ENCODE measurements at places on chromosomes 11 and 22.

DNA sequence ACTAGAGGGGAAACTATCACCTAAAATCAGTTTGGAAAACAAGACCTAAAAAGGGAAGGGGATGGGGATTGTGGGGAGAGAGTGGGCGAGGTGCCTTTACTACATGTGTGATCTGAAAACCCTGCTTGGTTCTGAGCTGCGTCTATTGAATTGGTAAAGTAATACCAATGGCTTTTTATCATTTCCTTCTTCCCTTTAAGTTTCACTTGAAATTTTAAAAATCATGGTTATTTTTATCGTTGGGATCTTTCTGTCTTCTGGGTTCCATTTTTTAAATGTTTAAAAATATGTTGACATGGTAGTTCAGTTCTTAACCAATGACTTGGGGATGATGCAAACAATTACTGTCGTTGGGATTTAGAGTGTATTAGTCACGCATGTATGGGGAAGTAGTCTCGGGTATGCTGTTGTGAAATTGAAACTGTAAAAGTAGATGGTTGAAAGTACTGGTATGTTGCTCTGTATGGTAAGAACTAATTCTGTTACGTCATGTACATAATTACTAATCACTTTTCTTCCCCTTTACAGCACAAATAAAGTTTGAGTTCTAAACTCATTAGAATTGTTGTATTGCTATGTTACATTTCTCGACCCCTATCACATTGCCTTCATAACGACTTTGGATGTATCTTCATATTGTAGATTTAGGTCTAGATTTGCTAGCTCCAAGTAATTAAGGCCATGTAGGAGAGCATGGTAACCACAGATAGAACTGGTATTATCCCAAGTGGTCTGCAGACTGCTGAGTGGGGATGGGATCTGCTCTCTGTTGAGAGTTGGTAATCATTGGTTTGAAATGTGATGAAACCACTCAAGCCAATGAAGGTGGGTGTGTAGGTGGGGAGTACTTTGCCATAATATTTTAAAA lies 3.6 kb downstream of the NEAT1 start:
- no peak for DNase-seq

- DNase-seq: no peak
Observed at GRCh38 chr11:71458146-71459070, 5.4 kb downstream of the NADSYN1 start.

GRCh38 chr11:117395476-117395875 lies 67.8 kb downstream of the CEP164 start:
- DNase-seq: no peak

- DNase-seq: no peak
Observed at GRCh38 chr11:96044311-96044710, 120.4 kb upstream of the MTMR2 start.

- DNase-seq: peak; percentile 34
Observed at GRCh38 chr11:43868852-43869567, 11.6 kb upstream of the ALKBH3 start.

- no peak for DNase-seq
Observed at GRCh38 chr22:47173535-47174021, 411.1 kb downstream of the TBC1D22A start.

- peak; percentile 89 for DNase-seq
Observed at GRCh38 chr11:70788248-70789022, 390.1 kb downstream of the CTTN start.

GRCh38 chr11:77517226-77517625 lies 43.3 kb upstream of the PAK1 start:
- DNase-seq: no peak

DNA sequence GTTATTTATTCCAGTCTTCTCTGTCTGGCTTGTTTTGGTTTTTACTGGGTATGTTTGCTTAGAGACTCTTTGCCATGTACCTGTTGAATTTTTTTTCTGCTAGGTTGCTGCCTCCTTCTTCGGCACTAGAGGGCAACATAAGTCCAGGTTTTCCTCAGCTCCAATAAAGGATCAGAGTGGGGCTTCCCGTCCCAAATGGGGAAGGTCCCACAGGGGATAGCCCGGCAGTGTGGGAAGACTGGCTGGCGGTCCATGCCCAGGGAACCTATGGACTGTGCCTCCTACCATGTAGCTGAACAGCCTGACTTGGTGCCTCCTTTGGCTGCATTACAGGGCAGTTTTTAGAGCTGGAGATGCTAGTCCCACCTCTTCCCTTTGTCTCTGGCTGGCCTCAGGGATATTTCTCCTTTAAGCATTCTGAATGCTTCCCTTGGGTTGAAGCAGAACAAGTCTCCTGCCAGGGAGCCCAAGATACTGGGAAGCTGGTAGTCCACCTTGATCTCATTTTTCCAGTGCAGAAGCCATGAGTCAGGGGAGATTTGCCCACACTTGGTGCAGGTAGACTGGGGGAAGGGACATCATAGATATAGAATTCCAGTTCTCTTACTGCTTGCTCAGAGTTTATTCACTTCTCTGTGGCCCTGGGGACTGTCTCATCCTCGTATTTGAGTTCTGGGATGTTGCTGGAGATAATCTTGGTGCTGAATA lies 60.2 kb downstream of the BRD1 start:
- peak; percentile 56 for DNase-seq

DNA sequence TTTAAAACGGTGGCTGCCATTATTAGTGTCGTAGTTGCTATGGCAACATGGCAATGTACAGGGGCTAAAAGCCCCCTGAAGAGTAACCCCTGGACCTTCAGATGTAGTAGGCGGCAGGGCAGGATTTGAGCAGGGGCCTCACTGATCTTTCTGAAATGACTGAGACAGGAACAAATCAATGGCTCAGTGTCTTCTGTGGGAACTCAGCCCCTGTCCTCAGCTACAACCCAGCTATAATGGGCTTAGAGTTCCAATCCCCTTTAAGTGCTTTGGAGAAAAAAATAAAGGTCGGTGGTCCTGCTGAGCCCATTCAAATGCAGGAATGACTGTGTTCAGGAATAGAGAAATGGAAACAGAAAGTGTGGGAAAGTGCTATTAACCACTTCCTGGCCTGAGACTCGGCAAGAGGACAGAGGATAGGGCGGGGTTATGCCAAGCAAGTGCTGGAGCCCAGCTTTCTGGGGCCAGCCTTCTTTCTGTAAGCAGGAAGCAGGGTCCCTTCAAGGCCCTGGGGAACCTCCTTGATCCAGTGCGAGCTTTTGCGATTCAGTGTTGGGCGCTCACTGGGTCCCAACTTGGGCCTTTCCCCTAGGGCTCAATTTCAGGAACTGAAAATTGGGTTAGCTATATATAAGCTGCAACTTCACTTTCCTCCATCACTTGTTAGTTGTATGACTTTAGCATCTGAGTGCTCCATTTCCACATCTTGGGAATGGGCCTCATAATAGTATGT lies 6.1 kb upstream of the CD82 start:
- no peak for DNase-seq

GRCh38 chr11:78187366-78188285 lies 800 bp downstream of the KCTD21 start:
- peak; percentile 26 for DNase-seq

GRCh38 chr11:90556606-90557005 lies 333.8 kb upstream of the CHORDC1 start:
- DNase-seq: no peak

DNA sequence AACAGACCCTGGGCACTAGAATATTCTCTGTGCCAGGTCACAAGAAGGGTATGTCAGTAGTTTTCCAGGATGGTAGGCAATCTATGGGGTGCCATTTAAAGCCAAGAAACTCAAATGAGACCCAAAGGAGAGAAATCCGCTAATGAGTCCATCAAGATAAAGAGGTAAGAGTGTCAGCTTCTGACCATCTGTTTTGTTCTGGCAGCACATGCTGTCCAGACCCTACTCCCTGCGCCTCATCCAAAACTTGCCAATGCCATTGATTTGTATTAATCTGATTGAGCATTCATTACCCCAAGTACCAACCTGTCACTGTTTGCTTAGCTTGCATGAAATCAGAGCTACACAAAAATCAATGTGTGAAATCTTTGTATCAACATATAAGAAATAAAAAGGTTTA lies 229.0 kb downstream of the BLID start:
- DNase-seq: no peak

DNA sequence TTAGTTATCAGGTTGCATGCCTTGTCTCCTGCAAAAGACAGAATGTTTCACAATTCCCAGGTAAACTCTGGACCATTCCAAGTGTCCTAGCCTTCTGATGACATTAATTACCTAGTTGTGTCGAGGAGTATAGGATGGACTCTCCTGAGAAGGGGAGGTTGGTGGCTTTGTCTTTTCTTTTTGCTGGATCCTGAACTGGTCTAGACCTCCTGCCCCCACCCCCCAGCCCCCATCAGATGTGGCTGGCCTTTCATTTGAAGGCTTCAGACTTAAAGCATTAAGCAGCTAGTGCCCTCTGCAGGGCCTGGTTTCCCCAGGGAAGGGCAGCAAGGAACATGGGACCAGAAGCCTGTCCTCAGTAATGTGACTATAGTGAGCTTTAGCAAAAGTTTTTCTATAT lies 9.7 kb downstream of the MCAM start:
- no peak for DNase-seq

DNA sequence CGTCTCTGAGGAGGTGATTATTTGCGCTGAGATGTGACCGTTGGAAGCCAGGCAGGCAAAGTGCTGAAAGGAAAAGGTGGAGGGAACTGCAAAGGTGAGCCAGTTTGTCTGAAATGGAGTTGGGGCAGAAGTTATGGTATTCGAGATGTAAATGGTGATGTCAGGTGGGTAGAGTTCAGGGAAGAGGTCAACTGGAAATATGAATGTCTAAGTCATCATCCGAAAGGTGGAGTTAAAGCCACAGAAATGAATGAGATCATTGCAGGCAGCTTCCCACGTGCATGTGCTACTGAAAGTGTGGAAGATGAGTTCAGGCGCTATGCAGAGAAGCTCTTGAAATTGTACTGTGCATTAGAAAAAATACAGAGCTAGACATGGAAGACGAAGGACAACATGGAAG lies 2.2 kb upstream of the BPIFC start:
- DNase-seq: no peak

Data from COLO829 (cell line).